ENCODE measurements at places on chromosomes 5 and 9. TPM values are rescaled to one million over a fixed set of nuclear protein-coding genes. Genes with fewer than 3 reads are reported as not detected.
A peak's percentile ranks its signal among the peaks of the same experiment; 100 is the strongest.

The SV2C gene
- total RNA-seq = 0.63 TPM

The CDKN2B gene
- total RNA-seq = 57.9 TPM

The PCDHGC5 gene
- 1.7 TPM for total RNA-seq

- no peak for DNase-seq
Measured at GRCh38 chr5:143114481-143114880, 289.0 kb downstream of the NR3C1 start.

- DNase-seq = no peak
Measured at GRCh38 chr5:28249771-28250415, 1211.5 kb upstream of the CDH9 start.

DNA sequence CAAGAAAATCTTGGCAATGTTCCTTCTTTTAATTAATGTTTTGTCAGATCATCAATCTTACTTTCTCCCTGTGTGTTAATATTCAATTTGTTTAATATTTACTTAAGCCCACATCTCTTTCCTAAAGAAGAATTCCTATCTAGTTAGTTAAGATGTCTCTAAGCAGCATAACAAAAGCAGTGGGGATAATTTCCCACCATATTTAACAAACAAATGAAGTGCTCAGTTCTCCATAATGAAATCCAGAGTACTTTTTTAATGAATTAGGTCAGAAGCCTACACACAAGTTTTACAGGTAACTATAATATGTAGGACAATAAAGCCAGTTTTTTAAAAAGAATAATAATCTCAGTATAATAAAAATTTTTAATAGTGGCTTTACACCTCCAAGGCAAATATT lies 1918.8 kb downstream of the EFNA5 start:
- no peak for DNase-seq

GRCh38 chr5:135253601-135254178 lies 145.3 kb downstream of the MACROH2A1 start:
- no peak for DNase-seq

- no peak for DNase-seq
Measured at GRCh38 chr5:150766251-150766650, 7.4 kb upstream of the DCTN4 start.

GRCh38 chr5:76685704-76686103 lies 30.2 kb upstream of the F2R start:
- no peak for DNase-seq

DNA sequence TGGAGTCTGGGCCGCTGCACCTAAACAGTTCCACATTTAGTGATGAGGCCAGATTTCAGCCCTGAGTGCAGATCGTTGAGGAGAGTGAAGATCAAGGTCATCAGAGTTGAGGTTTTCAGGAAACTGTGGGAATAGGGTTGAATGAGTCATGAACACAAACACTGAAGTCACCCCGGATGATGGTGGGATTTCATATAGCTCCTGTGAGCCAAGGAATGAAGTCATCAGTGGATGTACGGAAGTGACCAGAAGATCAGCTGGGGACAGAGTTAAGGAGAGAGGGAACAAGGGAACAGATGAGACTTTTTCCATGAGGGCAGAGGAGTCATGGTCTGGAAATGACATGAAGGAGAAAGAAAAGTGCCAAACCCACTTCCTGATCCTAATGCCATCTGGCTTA lies 36.5 kb downstream of the PALM2AKAP2 start:
- DNase-seq = peak; percentile 38

DNA sequence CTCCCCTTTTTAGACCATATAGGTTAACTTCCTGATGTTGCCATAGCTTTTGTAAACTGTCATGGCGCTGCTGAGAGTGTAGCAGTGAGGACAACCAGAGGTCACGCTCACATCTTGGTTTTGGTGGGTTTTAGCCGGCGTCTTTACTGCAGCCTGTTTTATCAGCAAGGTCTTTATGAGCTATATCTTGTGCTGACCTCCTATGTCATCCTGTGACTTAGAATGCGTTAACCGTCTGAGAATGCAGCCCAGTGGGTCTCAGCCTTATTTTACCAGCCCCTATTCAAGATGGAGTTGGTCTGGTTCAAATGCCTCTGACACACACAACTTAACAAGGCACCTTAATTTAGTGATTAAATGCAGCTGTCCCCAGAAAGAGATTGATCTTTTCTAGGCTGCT lies 23.9 kb upstream of the KDM4C start:
- no peak for DNase-seq

GRCh38 chr5:107572715-107573368 lies 97.9 kb downstream of the EFNA5 start:
- DNase-seq = no peak

GRCh38 chr5:9774472-9775079 lies 144.4 kb upstream of the TAS2R1 start:
- DNase-seq = no peak

- peak; percentile 94 for DNase-seq
Measured at GRCh38 chr9:133112663-133113026, 8.4 kb downstream of the RALGDS start.
